ENCODE measurements at places on chromosomes 2 and 18. TPM values are rescaled to one million over a fixed set of nuclear protein-coding genes. Genes with fewer than 3 reads are reported as not detected.

MDH1B gene
- total RNA-seq: 29.0 TPM

PFN4 gene
- total RNA-seq: 62.8 TPM

GALR1 gene
- 0.16 TPM for total RNA-seq

GPR35 gene
- 11.5 TPM for total RNA-seq

SAG gene
- 5.1 TPM for total RNA-seq

B3GNT7 gene
- total RNA-seq: 5.0 TPM

CCDC148 gene
- 2.3 TPM for total RNA-seq

DSG1 gene
- 2.8 TPM for total RNA-seq

YIPF4 gene
- 16.0 TPM for total RNA-seq

ZNF532 gene
- total RNA-seq: 131 TPM

UGT1A5 gene
- 0.16 TPM for total RNA-seq

DLGAP1 gene
- total RNA-seq: 69.1 TPM

SLC20A1 gene
- 47.8 TPM for total RNA-seq

CCDC88A gene
- total RNA-seq: 121 TPM

GRHL1 gene
- total RNA-seq: 8.3 TPM

C2orf66 gene
- total RNA-seq: not detected

RESP18 gene
- total RNA-seq: not detected

ENOSF1 gene
- total RNA-seq: 119 TPM

ZNF638 gene
- total RNA-seq: 207 TPM

APCDD1 gene
- 12.5 TPM for total RNA-seq

IL1RL1 gene
- total RNA-seq: 5.8 TPM

DNAH7 gene
- 14.9 TPM for total RNA-seq

ABCG5 gene
- not detected for total RNA-seq

TFCP2L1 gene
- 3.1 TPM for total RNA-seq

TUBB8B gene
- total RNA-seq: 8.0 TPM

C1D gene
- 31.7 TPM for total RNA-seq

IL1F10 gene
- not detected for total RNA-seq

DIPK1C gene
- 17.0 TPM for total RNA-seq

DNAJC5G gene
- total RNA-seq: 57.9 TPM

POTEJ gene
- 17.2 TPM for total RNA-seq

SCG2 gene
- total RNA-seq: 0.43 TPM

CEP192 gene
- total RNA-seq: 77.3 TPM

IL1B gene
- total RNA-seq: 0.62 TPM

CHRND gene
- total RNA-seq: 0.16 TPM

TMEM37 gene
- 7.0 TPM for total RNA-seq

SERPINB2 gene
- total RNA-seq: not detected

SERPINB5 gene
- total RNA-seq: 1.7 TPM

Data from testis (tissue), 5 donors.